Activated CD4-positive, alpha-beta memory T cell treated with anti-CD3 and anti-CD28 coated beads, Interleukin-2, amount 10 ng/mL, durations not matched to agents 7 days and 5 days (primary cell): ENCODE measurements at places on chromosomes 2 and 18. TPM values are rescaled to one million over a fixed set of nuclear protein-coding genes. Genes with fewer than 3 reads are reported as not detected.

The RAMP1 gene
- 8.1 TPM for total RNA-seq

The SLC5A7 gene
- not detected for total RNA-seq

The C1GALT1C1L gene
- not detected for total RNA-seq

The CXCR4 gene
- 202 TPM for total RNA-seq

The MEP1B gene
- not detected for total RNA-seq

The COL3A1 gene
- total RNA-seq: not detected

DNA sequence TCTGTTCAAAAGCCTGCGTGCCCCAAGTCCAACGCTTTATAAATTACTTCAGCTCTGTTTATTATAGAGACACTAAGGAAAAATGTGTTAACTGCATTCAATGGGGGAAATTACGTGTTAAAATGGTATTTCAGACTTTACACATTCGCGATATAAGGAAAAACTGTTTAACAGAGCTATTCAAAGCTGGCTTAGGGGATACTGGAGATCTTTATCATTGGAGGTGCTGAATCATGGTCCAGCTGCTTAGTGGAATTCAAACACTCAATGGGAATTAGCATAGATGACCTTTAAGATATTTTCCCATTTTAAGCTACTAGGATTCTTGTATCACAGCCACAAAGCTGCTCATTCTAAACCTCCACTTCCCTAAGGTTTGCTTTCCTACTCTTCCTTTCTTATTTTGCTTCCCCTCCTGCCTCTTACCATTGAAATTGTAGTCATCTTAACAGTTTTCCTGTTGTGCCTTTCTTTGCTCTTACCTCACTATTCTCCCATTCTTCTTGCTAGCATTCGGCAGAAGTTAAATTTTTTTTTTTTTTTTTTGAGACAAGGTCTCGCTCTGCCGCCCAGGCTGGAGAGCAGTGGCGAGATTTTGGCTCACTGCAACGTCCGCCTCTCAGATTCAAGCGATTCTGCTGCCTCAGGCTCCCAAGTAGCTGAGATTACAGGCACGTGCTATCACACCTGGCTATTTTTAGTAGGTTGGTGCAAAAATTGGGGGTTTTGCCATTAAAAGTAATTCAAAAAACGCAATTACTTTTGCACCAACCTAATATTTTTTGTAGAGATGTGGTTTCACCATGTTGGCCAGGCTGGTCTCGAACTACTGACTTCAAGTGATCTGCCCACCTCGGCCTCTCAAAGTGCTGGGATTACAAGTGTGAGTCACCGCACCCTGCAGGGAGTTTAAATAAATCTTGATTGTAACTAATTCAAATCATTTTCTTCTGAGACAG, 6.5 kb downstream of the SULT6B1 start:
- H3K4me1 ChIP-seq: no peaks in the 10 kb centered on the region
- no peak overlapping the region for H3K4me3 ChIP-seq
- H3K27me3 ChIP-seq: peaks cover 36% of the 10 kb centered on the region
- DNase-seq: no peak
- no peak overlapping the region for H3K27ac ChIP-seq
- no peaks in the 10 kb centered on the region for H3K36me3 ChIP-seq

GRCh38 chr2:21258082-21258481, 134.3 kb downstream of the TDRD15 start:
- DNase-seq: no peak
- H3K36me3 ChIP-seq: no peaks in the 10 kb centered on the region
- no peak overlapping the region for H3K4me3 ChIP-seq
- H3K27ac ChIP-seq: no peak overlapping the region

DNA sequence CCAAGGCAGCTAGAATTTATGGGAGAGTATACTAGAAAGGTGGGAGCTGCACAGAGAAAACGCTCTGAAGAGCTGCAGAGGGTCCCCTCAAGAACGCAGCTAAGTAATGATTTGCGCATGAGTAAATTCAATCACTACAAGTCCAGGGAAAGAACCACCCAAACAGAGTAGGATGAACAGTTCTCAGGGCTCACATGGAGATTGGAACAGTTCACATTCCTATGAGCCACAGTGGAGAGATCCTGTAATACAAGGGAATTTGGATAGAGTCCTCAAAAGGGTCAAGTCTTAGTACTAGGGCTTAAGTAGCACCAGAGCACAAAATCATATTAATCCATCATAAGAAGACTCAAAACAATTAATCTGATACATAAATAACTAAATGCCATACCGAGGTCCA, 12.7 kb downstream of the OLA1 start:
- no peak overlapping the region for H3K4me3 ChIP-seq
- no peaks in the 10 kb centered on the region for H3K27me3 ChIP-seq
- peaks cover 10% of the 10 kb centered on the region for H3K4me1 ChIP-seq
- peaks cover 22% of the 10 kb centered on the region for H3K36me3 ChIP-seq

- H3K4me3 ChIP-seq: no peak overlapping the region
- H3K36me3 ChIP-seq: no peaks in the 10 kb centered on the region
- peaks cover 2% of the 10 kb centered on the region for H3K27me3 ChIP-seq
Measured at GRCh38 chr2:100161945-100162620, 19.7 kb upstream of the AFF3 start.

- H3K36me3 ChIP-seq: no peaks in the 10 kb centered on the region
- H3K27ac ChIP-seq: no peak overlapping the region
- H3K27me3 ChIP-seq: no peaks in the 10 kb centered on the region
- H3K4me3 ChIP-seq: no peak overlapping the region
- peaks cover 4% of the 10 kb centered on the region for H3K4me1 ChIP-seq
Measured at GRCh38 chr2:45699032-45699658, 47.7 kb downstream of the PRKCE start.

DNA sequence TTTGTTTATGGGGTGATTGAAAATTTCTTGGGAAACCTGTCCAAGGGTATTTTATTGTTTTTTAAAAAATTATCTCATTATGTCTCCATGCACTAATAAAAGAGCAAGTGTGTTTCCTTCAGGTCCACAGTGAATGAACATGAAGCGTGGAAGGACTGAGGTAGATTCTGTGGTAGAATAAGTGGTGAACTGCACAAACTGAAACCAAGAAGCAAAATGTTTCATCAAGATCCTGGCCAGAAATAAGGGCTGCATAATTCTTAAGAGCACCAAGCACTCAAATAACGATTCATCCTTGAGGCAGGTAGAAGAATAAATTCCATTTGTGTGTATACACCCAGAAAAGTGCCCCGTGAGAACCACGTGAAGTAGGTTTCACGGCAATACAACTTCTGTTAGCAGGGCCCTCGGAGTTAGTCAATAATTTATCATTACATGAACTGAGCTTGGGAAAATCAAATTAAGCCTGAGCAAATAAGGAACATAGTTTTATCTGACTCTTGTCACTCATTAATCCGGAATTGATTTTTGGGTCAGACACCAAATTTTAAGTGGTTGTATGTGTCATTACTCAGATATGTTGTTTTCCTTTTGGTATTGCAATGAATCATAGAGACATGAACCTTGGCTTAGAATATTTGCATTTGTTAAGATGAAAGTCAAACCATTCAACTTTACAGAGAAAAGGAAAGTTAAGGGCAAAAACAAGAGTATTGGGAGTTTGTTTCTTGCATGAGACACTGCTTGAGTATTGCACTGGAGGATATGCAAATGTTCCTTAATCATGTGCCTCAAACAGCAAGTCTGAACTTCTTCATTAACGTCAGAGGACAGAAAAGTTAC, 472.6 kb upstream of the NETO1 start:
- H3K4me1 ChIP-seq: no peaks in the 10 kb centered on the region
- no peaks in the 10 kb centered on the region for H3K36me3 ChIP-seq
- no peak for DNase-seq
- no peak overlapping the region for H3K27ac ChIP-seq
- H3K27me3 ChIP-seq: no peaks in the 10 kb centered on the region

- DNase-seq: no peak
- peaks cover 6% of the 10 kb centered on the region for H3K4me1 ChIP-seq
- H3K27ac ChIP-seq: no peak overlapping the region
- H3K36me3 ChIP-seq: peaks cover 57% of the 10 kb centered on the region
- no peak overlapping the region for H3K4me3 ChIP-seq
- no peaks in the 10 kb centered on the region for H3K27me3 ChIP-seq
Measured at GRCh38 chr2:42281416-42282081, 79.5 kb downstream of the COX7A2L start.

- H3K27ac ChIP-seq: no peak overlapping the region
- no peak for DNase-seq
- peaks cover 8% of the 10 kb centered on the region for H3K4me1 ChIP-seq
- no peaks in the 10 kb centered on the region for H3K36me3 ChIP-seq
- no peak overlapping the region for H3K4me3 ChIP-seq
Measured at GRCh38 chr2:169716238-169716886, 17.3 kb upstream of the KLHL23 start.

DNA sequence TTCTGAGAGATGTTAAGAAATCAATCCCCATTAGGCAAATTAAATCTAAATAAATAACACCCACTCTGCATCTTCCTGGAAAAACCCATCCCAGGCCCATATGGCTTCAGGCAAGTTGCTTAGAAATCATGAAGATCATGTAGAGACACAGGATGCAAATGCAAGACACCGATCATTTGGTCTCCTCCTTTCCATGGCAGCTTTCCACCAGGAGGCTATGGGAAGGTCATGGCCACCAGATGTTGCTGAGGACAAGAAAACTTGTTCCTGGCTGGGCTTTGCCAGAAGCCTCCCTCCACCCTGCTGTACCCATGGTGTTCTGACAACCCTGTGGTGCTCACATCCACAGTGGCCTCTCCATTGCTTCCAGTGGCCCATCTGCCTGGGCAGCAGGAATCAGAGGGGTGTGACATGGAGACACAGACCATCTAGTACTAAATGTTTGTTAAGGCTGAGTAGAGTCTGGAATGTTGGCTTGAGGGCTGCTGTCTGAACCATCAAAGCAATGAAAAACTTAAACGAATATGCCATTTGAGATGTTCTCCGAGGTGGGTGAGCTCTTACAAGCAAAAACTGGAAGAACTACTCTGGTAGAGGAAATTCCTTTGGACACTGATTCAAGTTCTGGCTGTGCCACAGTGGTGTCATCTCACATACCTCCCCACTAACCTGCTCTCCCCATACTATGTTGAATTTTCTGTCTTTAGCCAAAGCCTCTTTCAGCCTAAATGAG, 293.2 kb downstream of the TNS1 start:
- DNase-seq: no peak
- H3K4me1 ChIP-seq: no peaks in the 10 kb centered on the region
- no peaks in the 10 kb centered on the region for H3K27me3 ChIP-seq
- no peak overlapping the region for H3K27ac ChIP-seq
- H3K4me3 ChIP-seq: no peak overlapping the region
- no peaks in the 10 kb centered on the region for H3K36me3 ChIP-seq

GRCh38 chr2:121343191-121343590, 58.2 kb upstream of the TFCP2L1 start:
- no peaks in the 10 kb centered on the region for H3K4me1 ChIP-seq
- no peak overlapping the region for H3K27ac ChIP-seq
- no peak for DNase-seq
- no peaks in the 10 kb centered on the region for H3K27me3 ChIP-seq
- peaks cover 54% of the 10 kb centered on the region for H3K36me3 ChIP-seq
- H3K4me3 ChIP-seq: no peak overlapping the region

- H3K27me3 ChIP-seq: peaks cover 3% of the 10 kb centered on the region
- no peak overlapping the region for H3K27ac ChIP-seq
- DNase-seq: no peak
- H3K4me1 ChIP-seq: peaks cover 1% of the 10 kb centered on the region
Measured at GRCh38 chr2:151033271-151034248, 228.1 kb downstream of the RBM43 start.

GRCh38 chr18:56638232-56639103, at the start of gene TXNL1:
TSS of gene TXNL1 (minus strand) at chr18:56638592. CDS start at chr18:56638440, 152 bp downstream.
- H3K27me3 ChIP-seq: no peaks in the 10 kb centered on the region
- H3K27ac ChIP-seq: peak within 1 kb of the TSS; percentile 97
- H3K4me3 ChIP-seq: peak within 1 kb of the TSS; percentile 100
- peaks cover 42% of the 10 kb centered on the region for H3K4me1 ChIP-seq
- peak; percentile 99 for DNase-seq
- H3K36me3 ChIP-seq: peaks cover 26% of the 10 kb centered on the region

- H3K27me3 ChIP-seq: peaks cover 3% of the 10 kb centered on the region
- peaks cover 10% of the 10 kb centered on the region for H3K4me1 ChIP-seq
- peaks cover 3% of the 10 kb centered on the region for H3K36me3 ChIP-seq
- DNase-seq: no peak
- no peak overlapping the region for H3K27ac ChIP-seq
Measured at GRCh38 chr2:174516501-174517378, 29.9 kb upstream of the GPR155 start.

GRCh38 chr18:14086458-14087231, 45.6 kb downstream of the ZNF519 start:
- no peak for DNase-seq
- H3K27me3 ChIP-seq: no peaks in the 10 kb centered on the region
- no peaks in the 10 kb centered on the region for H3K36me3 ChIP-seq
- no peak overlapping the region for H3K4me3 ChIP-seq

DNA sequence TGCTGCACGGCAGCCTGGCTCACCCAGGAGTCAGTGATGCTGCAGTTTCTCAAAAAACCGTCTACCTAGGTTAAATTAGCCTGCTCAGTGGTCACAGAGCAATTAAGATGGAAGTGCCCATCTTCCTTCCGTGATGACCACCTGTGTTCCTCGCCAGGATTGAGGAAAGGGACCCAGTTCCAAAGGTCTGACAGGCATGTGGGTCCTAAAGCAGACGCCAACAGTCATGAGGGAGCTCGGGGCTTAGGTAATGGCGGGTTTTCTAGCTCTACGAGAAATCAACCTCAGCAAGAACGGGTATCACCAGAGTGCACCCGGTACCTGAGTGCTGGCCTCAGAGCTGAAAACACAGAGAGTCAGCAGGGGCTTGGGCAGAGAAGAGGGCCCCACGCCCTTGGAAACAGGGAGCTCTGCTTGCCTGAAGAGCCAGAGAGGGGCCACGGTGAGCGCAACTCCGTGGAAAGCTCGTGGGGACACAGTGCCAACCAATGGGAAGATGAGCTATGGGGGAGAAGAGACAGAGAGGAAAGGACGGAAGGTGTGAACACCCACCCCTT, 34.3 kb upstream of the DNMT3A start:
- no peak for DNase-seq

GRCh38 chr2:197433780-197434438, 919 bp downstream of the SF3B1 start:
- peak; percentile 1 for DNase-seq
- H3K4me1 ChIP-seq: peaks cover 59% of the 10 kb centered on the region
- peak overlapping the region; percentile 84 for H3K4me3 ChIP-seq
- peaks cover 42% of the 10 kb centered on the region for H3K36me3 ChIP-seq
- H3K27me3 ChIP-seq: no peaks in the 10 kb centered on the region

DNA sequence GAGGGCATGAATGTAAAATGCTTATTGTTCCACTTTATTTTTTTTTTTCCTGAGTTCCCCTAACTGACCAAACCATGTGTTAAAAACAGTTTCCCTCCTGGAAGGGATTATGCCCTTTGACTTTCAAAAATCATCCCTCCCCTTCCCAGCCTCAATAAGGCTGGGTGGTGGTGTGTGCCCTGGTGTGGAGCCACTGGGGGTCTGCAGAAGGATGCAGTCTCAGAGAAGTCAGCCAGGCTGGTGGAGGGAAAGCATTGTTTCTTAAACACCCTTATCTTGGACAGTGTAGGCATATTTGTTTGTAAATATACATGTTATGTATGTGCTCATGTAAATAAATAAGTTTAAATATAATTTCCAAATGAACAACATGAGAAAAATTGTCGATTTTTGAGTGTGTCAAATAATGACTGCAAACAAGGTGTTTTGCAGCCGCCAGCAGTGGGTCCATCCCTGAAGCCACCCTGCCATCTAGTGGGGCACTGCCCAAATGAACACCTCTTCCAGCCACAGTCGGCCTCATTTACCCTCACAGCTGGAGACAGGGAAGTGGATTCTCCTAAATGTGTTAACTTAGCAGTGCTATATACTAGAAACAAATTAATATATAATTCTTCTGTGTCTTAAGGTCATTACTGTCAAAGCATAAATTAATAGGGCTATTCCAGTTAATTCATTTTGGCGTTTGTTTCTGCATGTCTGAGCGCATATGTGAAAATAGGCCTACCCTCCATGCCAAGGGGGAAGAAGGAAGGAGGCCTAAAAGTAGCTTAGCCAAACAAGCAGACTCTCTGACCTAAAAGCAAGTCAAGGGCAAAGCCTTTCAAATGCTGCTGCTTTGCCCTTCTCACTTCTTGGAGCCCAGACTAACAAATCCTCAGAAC, 209.6 kb upstream of the PIK3C3 start:
- H3K4me1 ChIP-seq: no peaks in the 10 kb centered on the region
- H3K36me3 ChIP-seq: no peaks in the 10 kb centered on the region
